NCI-H1105 (cell line): ENCODE measurements at places on chromosomes 13 and 19.
A peak's percentile ranks its signal among the peaks of the same experiment; 100 is the strongest.

GRCh38 chr19:32607479-32607878 is 26.5 kb downstream of the PDCD5 start:
- DNase-seq = no peak

DNA sequence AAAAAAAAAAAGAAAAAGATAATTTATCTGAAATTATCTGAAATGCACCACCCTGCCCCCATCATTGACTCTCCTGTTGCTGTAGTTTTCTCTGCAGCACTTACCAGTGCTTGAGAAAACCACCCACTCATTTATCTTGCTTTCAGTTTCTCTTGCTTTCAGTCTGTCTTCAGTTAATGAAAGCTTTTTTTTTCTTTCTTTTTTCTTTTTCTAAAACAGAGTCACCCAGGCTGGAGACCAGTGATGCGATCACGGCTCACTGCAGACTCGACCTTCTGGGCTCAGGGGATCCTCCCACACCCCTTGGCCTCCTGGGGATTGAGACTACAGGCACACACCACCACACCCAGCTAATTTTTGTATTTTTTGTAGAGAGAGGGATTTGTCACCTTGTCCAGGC is 4.3 kb upstream of the ACP5 start:
- DNase-seq = no peak

- DNase-seq = no peak
Observed at GRCh38 chr13:51624695-51625345, 40.6 kb downstream of the WDFY2 start.

DNA sequence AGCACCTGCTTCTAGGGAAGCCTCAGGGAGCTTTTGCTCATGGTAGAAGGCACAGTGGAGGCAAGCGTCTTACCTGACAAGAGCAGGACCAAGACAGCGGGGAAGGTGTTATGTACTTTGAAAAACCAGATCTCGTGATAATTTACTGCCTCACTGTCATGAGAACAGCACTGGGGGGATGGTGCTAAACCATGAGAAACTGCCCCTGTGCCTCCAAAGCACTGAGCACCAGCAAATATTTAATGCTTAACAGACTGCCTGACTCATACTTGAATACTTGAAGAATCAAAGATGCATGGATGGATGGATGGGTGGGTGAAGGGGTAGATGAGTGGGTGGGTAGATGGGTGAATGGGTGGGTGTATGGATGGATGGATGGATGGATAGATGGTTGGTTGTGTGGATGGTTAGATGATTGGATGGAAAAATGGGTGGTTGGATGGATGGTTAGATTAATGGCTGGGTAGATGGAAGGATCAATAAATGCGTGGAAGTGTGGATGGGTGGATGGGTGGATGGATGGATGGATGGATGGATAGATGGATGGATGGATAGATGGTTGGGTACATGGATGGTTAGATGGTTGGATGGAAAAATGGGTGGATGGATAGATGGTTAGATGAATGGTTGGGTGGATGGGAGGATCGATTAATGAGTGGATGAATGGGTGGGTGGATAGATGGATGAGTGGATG is 101.1 kb upstream of the IPO5 start:
- DNase-seq = no peak

GRCh38 chr13:110356362-110356761 is 49.3 kb downstream of the COL4A2 start:
- no peak for DNase-seq

GRCh38 chr19:28184997-28185396 is 1028.0 kb downstream of the UQCRFS1 start:
- no peak for DNase-seq

DNA sequence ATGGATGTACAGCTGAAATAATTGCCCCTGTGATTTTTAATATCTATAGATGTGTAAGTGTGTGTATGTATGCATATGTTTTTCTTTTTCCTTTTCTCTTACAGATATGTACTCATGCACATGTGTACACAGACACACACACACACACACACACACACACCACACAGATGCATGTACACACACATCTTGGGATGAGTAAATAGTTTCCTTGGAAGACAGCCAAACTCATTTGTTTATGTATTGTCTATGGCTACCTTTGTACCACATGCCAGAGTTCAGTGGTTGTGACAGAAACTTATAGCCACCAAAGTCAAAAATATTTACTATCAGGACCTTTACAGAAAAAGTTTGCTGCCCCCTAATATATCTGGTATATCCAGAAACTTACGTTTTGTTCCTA is 192.6 kb downstream of the MAB21L1 start:
- DNase-seq = peak; percentile 6

DNA sequence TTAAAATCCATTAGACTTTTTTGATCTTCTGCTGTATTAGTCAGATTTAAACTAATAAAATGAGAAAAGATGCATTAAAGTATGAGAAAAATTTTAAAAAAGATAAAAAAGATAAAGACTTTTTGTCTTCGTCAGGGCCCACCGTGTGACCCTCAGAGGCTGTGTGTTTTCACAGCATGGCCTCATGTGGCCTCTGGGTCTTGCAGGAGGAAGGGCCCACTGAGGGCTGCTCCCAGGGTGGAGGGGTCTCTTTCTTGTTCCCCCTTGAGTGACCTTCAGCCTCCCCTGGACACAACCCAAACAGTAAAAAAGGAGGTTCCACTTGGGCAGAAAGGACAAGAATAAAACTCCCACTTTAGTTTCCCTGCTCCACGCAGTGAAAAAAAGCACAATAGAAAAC is 57.1 kb upstream of the RANBP3 start:
- DNase-seq = no peak

DNA sequence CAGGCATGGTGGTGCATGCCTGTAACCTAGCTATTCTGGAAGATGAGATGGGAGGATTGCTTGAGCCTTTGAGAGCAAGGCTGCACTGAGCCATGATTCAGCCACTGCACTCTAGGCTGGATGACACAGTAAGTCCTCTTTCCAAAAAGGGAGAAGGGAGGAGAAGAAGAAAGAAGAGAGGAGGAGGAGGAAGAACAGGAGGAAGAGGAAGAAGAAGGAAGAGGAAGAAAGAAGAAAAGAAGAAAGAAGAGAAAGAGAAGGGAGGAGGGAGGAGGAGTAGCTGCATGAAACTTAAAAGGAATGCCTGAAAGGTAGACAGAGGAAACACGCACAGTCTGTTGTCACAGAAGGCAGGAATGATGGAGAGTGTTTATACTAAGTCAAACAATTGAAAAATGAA is 3.6 kb upstream of the DPY19L3 start:
- no peak for DNase-seq

- DNase-seq = no peak
Observed at GRCh38 chr19:44757057-44757734, 8.7 kb downstream of the BCL3 start.

DNA sequence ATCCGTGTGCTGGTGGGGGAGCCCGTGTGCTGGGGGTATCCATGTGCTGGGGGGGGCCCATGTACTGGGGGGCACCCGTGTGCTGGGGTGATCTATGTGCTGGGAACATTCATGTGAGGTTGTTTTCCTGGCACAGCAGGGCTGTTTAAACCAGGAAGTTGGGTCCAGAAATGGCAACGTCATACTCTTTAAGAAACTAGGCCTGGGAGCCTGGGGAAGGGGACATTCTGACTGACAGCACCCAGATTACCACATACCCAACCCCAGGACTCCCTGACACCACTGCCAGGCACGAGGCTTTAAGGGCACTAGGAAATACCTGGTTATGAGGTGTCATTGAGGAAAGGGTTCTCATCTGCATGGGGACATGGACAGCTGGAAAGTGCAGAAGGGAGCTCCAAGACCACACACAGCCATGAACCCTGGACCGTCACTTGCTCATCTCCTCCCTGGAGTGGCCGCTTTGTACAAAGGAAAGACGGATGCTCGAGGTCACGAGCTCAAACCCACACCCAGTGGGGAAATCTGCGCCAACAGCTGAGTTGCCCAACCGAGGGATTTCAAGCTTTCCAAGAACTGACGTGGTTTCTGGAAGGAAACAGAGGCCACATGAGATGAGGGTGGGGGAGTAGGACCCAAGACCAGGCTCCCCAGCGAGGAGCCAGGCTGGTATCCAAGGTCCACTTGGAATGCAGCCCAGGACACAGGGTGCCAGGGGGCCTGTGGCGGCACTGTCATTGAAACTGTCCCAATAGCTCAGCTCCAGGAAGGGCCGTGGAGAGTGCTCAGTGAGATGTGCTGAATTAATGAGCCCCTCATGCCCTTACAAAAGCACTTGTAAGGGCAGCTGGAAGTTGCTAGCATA is 40.9 kb downstream of the RAB20 start:
- no peak for DNase-seq
